ENCODE measurements at places on chromosomes 16 and 17. TPM values are rescaled to one million over a fixed set of nuclear protein-coding genes. Genes with fewer than 3 reads are reported as not detected.

Gene SLC22A31
- total RNA-seq, result not detected

DNA sequence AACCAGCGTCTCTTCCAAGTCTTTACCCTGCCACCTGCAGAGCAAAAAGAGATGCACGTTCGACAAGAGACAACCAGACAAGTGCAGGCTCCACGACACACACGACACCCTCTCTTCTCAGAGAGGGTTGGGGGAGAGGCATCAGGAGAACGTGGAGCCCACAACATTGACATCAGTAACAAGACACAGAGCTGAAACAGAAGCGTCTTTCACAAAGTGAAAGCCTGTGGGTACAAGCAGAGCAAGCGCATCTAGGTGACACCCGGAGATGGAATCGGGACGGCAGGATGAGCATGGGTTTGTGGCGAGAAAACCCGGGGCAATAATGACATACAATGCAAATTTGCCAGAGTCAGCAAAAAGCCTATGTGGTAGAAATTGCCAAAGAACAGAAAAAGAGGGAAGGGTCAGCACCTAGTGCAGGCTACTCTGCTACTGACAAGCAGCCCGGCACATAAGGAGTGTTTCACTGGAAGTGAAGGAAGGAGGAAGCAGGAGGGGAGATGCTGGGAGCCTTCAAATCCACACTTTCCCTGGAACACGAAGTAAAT lies 89.5 kb downstream of the CYTH1 start:
- no peak overlapping the region for H3K27ac ChIP-seq
- DNase-seq, result no peak
- no peak overlapping the region for H3K4me3 ChIP-seq
- no peaks in the 10 kb centered on the region for H3K4me1 ChIP-seq

GRCh38 chr16:4179020-4179419 lies 62.8 kb upstream of the ADCY9 start:
- no peak overlapping the region for H3K4me3 ChIP-seq
- no peaks in the 10 kb centered on the region for H3K4me1 ChIP-seq
- no peak overlapping the region for H3K27ac ChIP-seq
- no peaks in the 10 kb centered on the region for H3K27me3 ChIP-seq
- H3K36me3 ChIP-seq, result no peaks in the 10 kb centered on the region
- DNase-seq, result no peak

DNA sequence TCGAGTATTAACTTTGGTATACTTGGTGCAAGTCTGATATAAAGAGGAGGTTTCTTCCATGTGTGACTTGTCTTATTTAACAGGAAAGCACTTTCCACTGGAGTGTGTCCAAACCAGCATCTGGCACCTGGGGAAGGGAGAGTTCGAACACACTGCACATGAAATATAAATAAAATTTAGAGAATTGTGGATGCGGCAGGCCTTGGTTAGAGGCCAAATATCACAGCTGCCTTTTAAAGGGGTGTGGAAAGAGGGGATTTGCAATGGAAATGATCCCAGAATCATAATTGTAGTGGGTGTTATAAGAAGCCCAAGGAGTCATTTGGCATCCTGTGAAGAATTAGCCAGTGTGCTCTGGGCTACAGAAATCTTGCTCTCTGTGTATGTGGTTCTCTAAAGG lies 4.3 kb upstream of the NXN start:
- no peaks in the 10 kb centered on the region for H3K27me3 ChIP-seq
- H3K36me3 ChIP-seq, result no peaks in the 10 kb centered on the region
- H3K4me3 ChIP-seq, result no peak overlapping the region
- peaks cover 5% of the 10 kb centered on the region for H3K4me1 ChIP-seq
- DNase-seq, result no peak

- H3K4me1 ChIP-seq, result no peaks in the 10 kb centered on the region
- DNase-seq, result no peak
- no peaks in the 10 kb centered on the region for H3K27me3 ChIP-seq
- no peak overlapping the region for H3K27ac ChIP-seq
Measured at GRCh38 chr17:34847938-34848337, 113.3 kb downstream of the CCT6B start.

Gene HOXB6
- 5.1 TPM for total RNA-seq

GRCh38 chr17:340074-340473 lies 12.5 kb downstream of the RPH3AL start:
- no peaks in the 10 kb centered on the region for H3K27me3 ChIP-seq
- H3K4me3 ChIP-seq, result no peak overlapping the region
- H3K4me1 ChIP-seq, result no peaks in the 10 kb centered on the region
